T-helper 2 cell treated with Interferon-gamma antibody and Interleukin-4, amounts not matched to agents 100 ng/mL and 5 ng/mL, for 36 hours (primary cell): ENCODE measurements at places on chromosomes 12 and 14. TPM values are rescaled to one million over a fixed set of nuclear protein-coding genes. Genes with fewer than 3 reads are reported as not detected.

TMCC3 gene
- total RNA-seq, result not detected in 2 replicates

ANKS1B gene
- 0.52 and 0.86 TPM in 2 replicates for total RNA-seq

PRKAB1 gene
- total RNA-seq, result 35.9 and 43.0 TPM in 2 replicates

RFX4 gene
- total RNA-seq, result not detected in 2 replicates

DEPDC4 gene
- total RNA-seq, result 2.0 and 2.1 TPM in 2 replicates

KRT3 gene
- total RNA-seq, result not detected in 2 replicates

TAS2R9 gene
- total RNA-seq, result not detected in 2 replicates

DYNLL1 gene
- 331 and 335 TPM in 2 replicates for total RNA-seq

SLC6A13 gene
- total RNA-seq, result 0.18 TPM in 1 of 2 replicates, not detected in the other

GALNT8 gene
- 2.1 and 2.9 TPM in 2 replicates for total RNA-seq

C12orf54 gene
- not detected in 2 replicates for total RNA-seq

LIN7A gene
- 0.11 and 0.18 TPM in 2 replicates for total RNA-seq

GPR132 gene
- 31.8 and 33.0 TPM in 2 replicates for total RNA-seq

C14orf132 gene
- total RNA-seq, result 0.41 and 0.48 TPM in 2 replicates

SYCP3 gene
- 0.93 and 1.2 TPM in 2 replicates for total RNA-seq

COX6A1 gene
- total RNA-seq, result 280 and 287 TPM in 2 replicates

KCNH5 gene
- total RNA-seq, result not detected in 2 replicates

KSR2 gene
- 0.02 and 0.05 TPM in 2 replicates for total RNA-seq

CD163 gene
- total RNA-seq, result not detected in 2 replicates

KCNJ8 gene
- not detected in 2 replicates for total RNA-seq

GDF3 gene
- not detected in 2 replicates for total RNA-seq

TAS2R14 gene
- 3.2 and 4.1 TPM in 2 replicates for total RNA-seq

MGAT4C gene
- not detected in 2 replicates for total RNA-seq

CLEC4D gene
- total RNA-seq, result not detected in 2 replicates

KRT79 gene
- total RNA-seq, result not detected in 2 replicates

ANKRD33 gene
- not detected in 2 replicates for total RNA-seq

SIX1 gene
- 0.14 and 0.25 TPM in 2 replicates for total RNA-seq

CEP170B gene
- total RNA-seq, result 3.8 and 4.1 TPM in 2 replicates

HNRNPA1 gene
- 1,517 and 1,552 TPM in 2 replicates for total RNA-seq

OR6S1 gene
- total RNA-seq, result not detected in 2 replicates

CEBPE gene
- 0.09 TPM in 1 of 2 replicates, not detected in the other for total RNA-seq

FOXN4 gene
- not detected in 2 replicates for total RNA-seq

C12orf75 gene
- total RNA-seq, result 300 and 311 TPM in 2 replicates

MANSC4 gene
- total RNA-seq, result not detected in 2 replicates

REC8 gene
- 66.0 and 68.7 TPM in 2 replicates for total RNA-seq

NDUFB1 gene
- 108 and 116 TPM in 2 replicates for total RNA-seq

TEAD4 gene
- 1.8 and 2.7 TPM in 2 replicates for total RNA-seq

RIMBP2 gene
- not detected in 2 replicates for total RNA-seq

ASB2 gene
- total RNA-seq, result 55.8 and 58.1 TPM in 2 replicates

CCDC196 gene
- not detected in 2 replicates for total RNA-seq

CLEC2A gene
- total RNA-seq, result not detected in 2 replicates

RNASE7 gene
- total RNA-seq, result not detected in 2 replicates

ALDH6A1 gene
- total RNA-seq, result 13.9 and 14.6 TPM in 2 replicates

ITGA7 gene
- 1.2 and 1.5 TPM in 2 replicates for total RNA-seq

SMIM41 gene
- not detected in 2 replicates for total RNA-seq

TSPAN19 gene
- total RNA-seq, result not detected in 2 replicates

RTN1 gene
- total RNA-seq, result not detected in 2 replicates

DBX2 gene
- total RNA-seq, result not detected in 2 replicates

C12orf60 gene
- total RNA-seq, result 1.3 and 1.5 TPM in 2 replicates

CLEC7A gene
- total RNA-seq, result not detected in 2 replicates
